ENCODE measurements at places on chromosomes 1 and 21.

DNA sequence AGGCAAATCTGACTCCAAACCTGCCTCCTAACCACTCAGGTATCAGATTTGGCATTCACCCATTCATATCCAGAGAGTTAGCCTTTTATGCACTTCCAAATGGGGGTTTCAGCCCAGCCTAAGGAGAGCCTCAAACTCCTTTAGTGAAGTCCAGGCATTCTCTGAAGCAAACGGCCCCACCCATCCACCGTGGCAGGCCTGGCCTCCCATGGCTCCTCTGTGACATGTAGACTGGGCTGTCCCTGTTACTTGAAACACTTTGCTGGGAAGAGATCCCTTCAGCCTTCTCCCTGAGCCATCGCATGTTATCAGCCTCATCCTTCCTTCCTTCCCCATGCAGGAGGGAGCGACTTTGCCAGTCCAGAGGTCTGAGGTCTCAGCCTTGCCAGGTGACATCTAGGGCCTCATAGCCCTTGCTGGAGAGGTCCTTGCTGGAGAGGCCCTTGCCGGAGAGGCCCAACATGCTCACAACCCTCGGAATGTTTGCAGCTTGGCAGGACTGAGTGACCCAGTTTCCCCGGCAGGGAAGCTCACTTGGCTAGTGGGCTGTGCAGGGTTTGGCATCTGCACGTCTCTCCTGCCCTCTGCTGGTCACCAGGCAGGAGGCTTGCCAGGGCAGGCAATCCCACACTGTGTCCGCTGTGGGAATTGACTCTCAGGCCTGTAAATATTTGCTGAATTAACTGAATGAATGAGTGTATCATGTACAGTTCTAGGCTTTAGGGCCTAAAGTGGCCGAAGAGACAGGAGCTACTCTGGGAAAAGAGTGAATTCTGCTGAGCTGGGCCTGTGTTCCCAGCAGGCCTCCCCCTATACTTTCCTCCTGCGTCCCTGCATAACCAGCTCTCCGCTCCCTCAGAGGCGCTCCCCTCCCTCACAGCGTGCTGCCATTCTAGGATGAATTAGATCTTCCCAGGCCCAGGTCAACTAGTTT, 26.7 kb upstream of the RBM15 start:
- H3K4me1 ChIP-seq = peaks cover 4% of the 10 kb centered on the region
- H3K27ac ChIP-seq = no peak overlapping the region
- no peaks in the 10 kb centered on the region for H3K27me3 ChIP-seq
- no peak overlapping the region for H3K4me3 ChIP-seq
- peak; percentile 74 for DNase-seq
- H3K36me3 ChIP-seq = no peaks in the 10 kb centered on the region

DNA sequence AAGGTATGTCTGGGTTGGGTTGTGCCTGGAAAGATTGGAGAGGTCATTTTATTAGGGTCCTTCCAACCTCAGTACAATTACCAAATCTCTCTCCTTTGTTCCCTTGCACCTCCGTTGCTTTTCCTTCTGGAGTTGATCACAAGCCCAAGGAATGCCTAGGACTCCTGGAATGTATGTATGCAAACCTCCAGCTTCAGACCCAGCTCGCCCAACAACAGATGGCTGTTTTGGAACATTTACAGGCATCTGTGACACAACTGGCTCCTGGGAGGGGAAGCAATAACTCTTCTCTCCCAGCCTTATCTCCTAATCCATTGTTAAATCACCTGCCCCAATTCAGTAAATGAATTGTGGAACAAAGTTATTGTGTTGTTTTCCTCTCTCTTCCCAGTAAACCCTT, 8.3 kb downstream of the TSACC start:
- H3K36me3 ChIP-seq = no peaks in the 10 kb centered on the region
- no peak for DNase-seq
- peaks cover 3% of the 10 kb centered on the region for H3K4me1 ChIP-seq

DNA sequence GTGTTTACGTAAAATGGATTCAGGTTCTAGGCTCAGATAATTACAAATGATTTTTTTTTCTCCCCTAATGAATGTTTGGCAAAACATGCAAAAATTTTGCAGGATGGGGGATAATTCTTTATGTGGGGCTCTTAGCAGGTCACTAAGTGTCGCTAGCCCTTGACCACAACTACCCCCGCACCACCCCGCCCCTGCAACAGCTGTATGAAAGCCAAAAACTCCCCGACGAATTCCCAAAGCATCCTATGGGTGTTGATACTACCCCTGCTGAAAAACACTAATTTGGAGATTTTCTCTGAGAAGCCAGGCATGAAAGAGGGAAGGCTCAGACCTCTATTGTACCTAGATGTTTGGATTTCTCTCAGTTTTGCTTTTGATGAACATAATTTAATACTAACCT, 243.0 kb downstream of the TRABD2B start:
- peaks cover 32% of the 10 kb centered on the region for H3K4me1 ChIP-seq
- peaks cover 3% of the 10 kb centered on the region for H3K27me3 ChIP-seq
- DNase-seq = no peak
- no peak overlapping the region for H3K27ac ChIP-seq
- H3K4me3 ChIP-seq = no peak overlapping the region

- no peak overlapping the region for H3K4me3 ChIP-seq
- no peaks in the 10 kb centered on the region for H3K4me1 ChIP-seq
- H3K27ac ChIP-seq = no peak overlapping the region
- peaks cover 4% of the 10 kb centered on the region for H3K27me3 ChIP-seq
- no peaks in the 10 kb centered on the region for H3K36me3 ChIP-seq
Observed at GRCh38 chr1:36951292-36951750, 83.0 kb downstream of the GRIK3 start.

DNA sequence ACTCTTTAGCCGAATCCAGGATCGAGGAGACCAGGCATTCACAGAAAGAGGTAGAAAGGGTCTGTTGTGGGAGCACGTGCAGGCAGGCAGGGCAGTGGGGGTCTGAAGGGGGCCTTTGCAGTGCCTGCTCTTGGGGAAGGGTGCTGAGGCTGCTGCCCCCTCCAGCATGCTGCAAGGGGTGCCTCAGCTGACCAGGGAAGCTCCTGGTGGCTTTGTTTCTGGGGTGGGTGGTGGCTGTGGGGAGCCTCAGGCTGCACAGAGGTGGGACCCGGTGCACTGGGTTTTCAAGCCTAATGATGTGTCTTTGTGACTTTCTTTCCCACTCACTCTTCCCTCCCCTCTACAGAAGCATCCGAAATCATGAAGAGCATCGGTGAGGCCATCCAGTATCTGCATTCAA, 41.5 kb upstream of the IL19 start:
- no peak overlapping the region for H3K4me3 ChIP-seq
- peaks cover 28% of the 10 kb centered on the region for H3K4me1 ChIP-seq
- no peaks in the 10 kb centered on the region for H3K27me3 ChIP-seq
- no peak for DNase-seq

DNA sequence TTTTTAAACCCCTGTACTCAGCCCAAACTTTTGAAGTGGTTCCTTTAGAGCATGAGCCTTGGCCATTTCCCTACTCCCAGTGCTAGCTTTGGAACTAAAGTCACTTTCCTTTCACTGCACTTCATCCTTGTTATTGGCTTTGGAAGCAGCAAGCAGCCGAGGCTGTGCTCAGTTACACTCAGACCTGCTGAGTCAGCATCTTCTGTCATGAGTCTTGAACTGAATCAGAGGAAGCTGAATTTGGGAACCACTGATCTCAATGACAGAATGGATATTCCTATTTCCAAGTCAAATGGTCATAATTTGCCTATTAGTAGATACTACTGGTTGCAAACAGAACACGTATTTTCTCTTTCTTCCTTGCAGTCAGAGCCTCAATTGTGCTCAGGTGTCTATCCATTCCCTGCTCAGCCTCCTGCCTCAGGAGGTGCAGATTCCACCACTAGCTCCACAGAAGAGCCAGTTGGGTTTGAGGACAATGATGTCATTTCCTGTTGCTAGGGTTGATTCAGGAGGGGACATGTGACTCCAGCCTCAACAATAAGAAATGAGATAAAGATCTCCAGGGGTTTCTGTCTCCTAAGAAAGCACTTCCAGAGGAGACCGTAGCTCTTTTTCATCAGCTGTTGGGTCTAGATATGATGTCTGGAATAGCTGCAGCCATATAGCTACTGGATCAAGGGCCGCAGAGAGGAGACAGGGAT, 44.9 kb upstream of the NTPCR start:
- H3K4me1 ChIP-seq = peaks cover 7% of the 10 kb centered on the region
- no peak overlapping the region for H3K27ac ChIP-seq
- no peak overlapping the region for H3K4me3 ChIP-seq
- no peak for DNase-seq

DNA sequence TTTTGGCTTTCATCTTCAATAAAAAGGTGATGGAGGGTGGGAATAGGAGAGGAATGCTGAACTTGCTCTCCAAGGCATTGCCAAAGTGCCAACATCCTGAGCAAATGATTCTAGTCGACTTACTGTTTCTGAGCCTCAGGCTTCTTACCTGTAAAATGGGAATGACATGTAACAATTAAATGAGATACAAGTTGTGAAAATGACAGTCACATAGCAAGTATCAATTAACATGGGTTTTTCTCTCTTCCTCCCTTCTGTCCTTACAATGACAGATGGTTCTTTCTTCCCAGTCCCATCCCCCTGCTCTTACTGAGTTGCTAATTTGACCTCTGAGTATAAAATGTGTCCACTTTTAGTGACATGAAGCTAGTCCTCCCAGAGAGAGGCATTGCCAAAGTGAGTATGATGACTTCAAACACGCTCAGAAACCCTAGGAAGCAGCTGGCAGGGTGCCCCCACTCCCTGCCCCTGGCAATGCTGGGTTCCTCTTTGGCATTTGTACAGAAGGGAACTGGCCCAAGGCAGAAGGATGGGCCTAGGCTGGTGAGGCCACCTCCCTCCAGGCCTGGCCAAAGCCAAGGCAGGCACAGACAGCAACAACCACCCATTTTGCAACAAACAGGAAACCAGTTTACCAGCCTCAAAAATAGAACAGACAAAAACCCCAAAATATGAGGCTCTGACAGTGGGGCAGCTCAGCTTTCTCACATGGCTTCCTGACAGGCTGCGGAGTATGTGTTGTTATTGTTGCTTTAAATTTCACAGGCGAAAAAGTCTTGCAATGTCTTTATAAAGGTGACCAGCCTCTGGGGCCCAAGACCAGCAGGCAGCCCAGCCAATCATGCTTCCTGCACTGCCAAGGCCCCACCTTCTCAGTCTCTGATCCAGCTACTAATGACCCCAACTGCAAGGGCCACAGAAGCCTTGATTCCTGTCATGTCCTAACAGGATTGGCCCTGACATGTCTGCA, 115.9 kb downstream of the HIVEP3 start:
- no peaks in the 10 kb centered on the region for H3K27me3 ChIP-seq
- no peak overlapping the region for H3K4me3 ChIP-seq
- peak; percentile 60 for DNase-seq
- H3K4me1 ChIP-seq = peaks cover 12% of the 10 kb centered on the region
- H3K27ac ChIP-seq = peak overlapping the region; percentile 7
- H3K36me3 ChIP-seq = no peaks in the 10 kb centered on the region

GRCh38 chr1:179168536-179168935, 60.9 kb downstream of the ABL2 start:
- H3K36me3 ChIP-seq = no peaks in the 10 kb centered on the region
- no peaks in the 10 kb centered on the region for H3K27me3 ChIP-seq

GRCh38 chr1:61864489-61864888, 122.2 kb downstream of the PATJ start:
- DNase-seq = no peak
- no peak overlapping the region for H3K27ac ChIP-seq
- H3K4me1 ChIP-seq = no peaks in the 10 kb centered on the region

GRCh38 chr1:228334226-228334935, 72.3 kb downstream of the TRIM11 start:
- no peak overlapping the region for H3K27ac ChIP-seq
- no peaks in the 10 kb centered on the region for H3K27me3 ChIP-seq
- DNase-seq = no peak
- H3K4me3 ChIP-seq = no peak overlapping the region
- H3K4me1 ChIP-seq = no peaks in the 10 kb centered on the region

- H3K27ac ChIP-seq = no peak overlapping the region
- H3K4me1 ChIP-seq = no peaks in the 10 kb centered on the region
- no peak overlapping the region for H3K4me3 ChIP-seq
- peaks cover 2% of the 10 kb centered on the region for H3K27me3 ChIP-seq
Observed at GRCh38 chr1:93029317-93029716, 49.8 kb upstream of the MTF2 start.

GRCh38 chr21:31576428-31576827, 83.1 kb upstream of the SOD1 start:
- H3K36me3 ChIP-seq = no peaks in the 10 kb centered on the region
- H3K4me1 ChIP-seq = no peaks in the 10 kb centered on the region
- H3K4me3 ChIP-seq = no peak overlapping the region
- H3K27me3 ChIP-seq = no peaks in the 10 kb centered on the region
- no peak overlapping the region for H3K27ac ChIP-seq

DNA sequence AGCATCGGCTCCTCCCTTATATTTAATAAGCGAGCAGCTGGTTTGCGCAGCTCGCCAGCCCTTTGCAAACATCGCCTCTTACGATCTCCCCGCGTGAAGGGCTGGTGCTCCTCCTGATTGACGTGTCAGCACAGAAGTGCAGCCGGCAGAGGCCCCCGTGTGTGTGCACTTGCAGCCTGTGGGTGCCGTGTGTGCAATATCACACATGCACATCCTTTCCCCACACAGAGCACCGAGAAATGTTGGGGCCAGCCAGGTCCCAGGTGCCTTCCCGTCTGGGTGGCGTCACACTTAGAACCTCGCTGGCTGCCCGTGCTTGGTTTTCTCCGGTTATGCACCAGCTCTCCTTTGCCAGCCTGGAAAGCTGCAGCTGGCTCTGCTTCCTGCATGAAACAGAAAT, 126.6 kb upstream of the AJAP1 start:
- H3K4me1 ChIP-seq = no peaks in the 10 kb centered on the region
- no peak overlapping the region for H3K4me3 ChIP-seq
- DNase-seq = no peak
- H3K36me3 ChIP-seq = no peaks in the 10 kb centered on the region
- H3K27ac ChIP-seq = no peak overlapping the region
- H3K27me3 ChIP-seq = peaks cover 12% of the 10 kb centered on the region

DNA sequence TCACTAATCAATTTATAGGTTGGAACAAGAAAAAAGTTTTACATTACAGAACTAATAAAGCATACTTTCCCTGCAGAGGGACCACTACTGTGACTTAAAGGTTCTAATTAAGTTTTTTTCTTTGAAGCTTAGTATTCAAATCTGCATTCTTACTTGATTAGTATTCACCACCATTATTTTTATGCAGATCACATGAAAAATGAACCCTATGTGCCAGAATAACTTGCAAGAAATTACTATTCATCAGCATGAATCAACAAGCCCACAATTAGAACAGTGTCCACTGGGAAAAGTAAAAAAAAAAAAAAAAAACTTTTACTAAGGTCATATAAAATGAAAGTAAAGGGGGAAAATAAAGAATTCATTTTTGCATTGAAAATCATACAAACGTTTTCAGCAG, 90.8 kb downstream of the SMYD3 start:
- no peaks in the 10 kb centered on the region for H3K27me3 ChIP-seq
- H3K4me1 ChIP-seq = no peaks in the 10 kb centered on the region
- no peak overlapping the region for H3K27ac ChIP-seq
- H3K4me3 ChIP-seq = no peak overlapping the region
- no peaks in the 10 kb centered on the region for H3K36me3 ChIP-seq
- no peak for DNase-seq

DNA sequence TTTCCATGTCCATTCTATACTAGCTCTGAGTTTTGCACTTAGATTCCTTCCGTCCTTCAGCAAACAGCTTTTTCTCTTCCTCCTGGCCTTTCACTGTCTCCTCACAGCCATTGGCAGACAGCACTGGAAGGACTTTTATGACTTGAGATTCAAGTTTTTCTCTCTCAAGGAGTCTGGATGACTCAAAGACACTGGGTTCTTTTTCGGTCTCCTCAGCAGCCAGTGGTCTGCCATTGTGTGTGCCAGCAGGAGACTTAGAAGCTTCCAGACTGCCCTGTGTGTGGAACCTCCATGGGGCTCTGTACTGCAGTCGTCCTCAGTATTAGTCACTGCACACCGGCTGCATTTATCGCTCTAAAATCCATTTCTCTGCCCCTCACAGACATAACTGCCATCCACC, 30.5 kb downstream of the NTNG1 start:
- no peak overlapping the region for H3K4me3 ChIP-seq
- peak; percentile 23 for DNase-seq
- H3K27me3 ChIP-seq = no peaks in the 10 kb centered on the region
- H3K4me1 ChIP-seq = no peaks in the 10 kb centered on the region
- H3K27ac ChIP-seq = no peak overlapping the region
- H3K36me3 ChIP-seq = no peaks in the 10 kb centered on the region

Measured in muscle of leg (tissue), 16 donors.